ENCODE measurements at places on chromosomes 5 and 9.

- DNase-seq, result no peak
These were observed 34.5 kb downstream of the BRINP1 start for GRCh38 chr9:119334745-119335144.

DNA sequence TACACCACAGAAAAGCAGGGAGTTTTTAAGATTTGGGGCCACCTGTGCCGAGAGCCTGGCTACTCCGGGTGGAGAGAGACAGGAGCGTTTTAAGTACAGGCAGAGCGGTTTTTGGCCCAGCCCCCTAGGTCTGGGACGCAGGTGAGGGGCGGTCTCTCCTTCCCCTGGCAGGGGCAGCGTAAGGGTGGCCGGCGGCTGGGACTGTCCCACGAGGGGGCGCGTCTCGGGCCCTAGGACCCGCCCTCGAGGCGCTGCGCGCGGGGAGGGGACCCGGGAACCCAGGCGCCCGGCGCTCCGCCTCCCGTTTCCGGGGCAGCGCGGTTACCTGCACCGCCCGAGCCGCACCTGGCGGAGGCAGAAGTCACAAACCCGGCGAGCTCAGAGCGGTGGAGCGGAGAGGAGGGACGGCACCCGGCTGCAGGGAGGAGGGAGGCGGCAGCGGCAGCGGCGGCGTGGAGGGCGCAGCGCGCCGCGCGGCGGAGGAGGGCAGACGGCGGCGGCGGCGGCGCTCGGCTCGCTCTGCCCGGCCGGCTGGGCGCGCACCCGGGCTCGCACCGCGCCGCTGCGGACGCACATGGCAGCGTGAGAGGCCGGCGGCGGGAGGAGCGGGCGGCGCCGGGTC lies at the start of gene WWC1:
TSS of gene WWC1 (plus strand) at position 304 of the 622 bp plus-strand sequence. CDS start 508 bp downstream, outside the sequence.
- DNase-seq, result no peak

GRCh38 chr9:81522716-81523551 lies 166.4 kb downstream of the TLE1 start:
- peak; percentile 55 for DNase-seq

DNA sequence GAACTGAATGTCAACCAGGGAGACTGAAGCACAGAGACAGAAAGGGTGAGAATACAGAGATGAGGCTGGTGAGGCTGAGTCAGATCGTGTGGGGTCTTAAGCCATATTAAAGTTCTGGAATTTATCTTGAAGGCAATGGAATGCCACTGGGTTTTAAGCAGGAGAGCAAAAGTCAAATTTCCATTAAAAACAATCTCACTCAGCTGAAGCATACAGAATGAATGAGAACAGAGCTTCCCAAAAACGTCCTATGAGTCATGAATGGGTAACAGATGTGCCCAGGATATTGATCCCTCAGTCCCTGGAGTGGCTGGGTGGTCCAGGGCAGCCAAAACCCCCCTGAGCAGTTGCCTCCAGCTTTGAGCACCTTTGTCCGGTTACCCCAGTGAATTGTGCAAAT lies 44.9 kb downstream of the PFDN1 start:
- DNase-seq, result no peak

GRCh38 chr5:170256571-170256970 lies 23.8 kb downstream of the C5orf58 start:
- no peak for DNase-seq

DNA sequence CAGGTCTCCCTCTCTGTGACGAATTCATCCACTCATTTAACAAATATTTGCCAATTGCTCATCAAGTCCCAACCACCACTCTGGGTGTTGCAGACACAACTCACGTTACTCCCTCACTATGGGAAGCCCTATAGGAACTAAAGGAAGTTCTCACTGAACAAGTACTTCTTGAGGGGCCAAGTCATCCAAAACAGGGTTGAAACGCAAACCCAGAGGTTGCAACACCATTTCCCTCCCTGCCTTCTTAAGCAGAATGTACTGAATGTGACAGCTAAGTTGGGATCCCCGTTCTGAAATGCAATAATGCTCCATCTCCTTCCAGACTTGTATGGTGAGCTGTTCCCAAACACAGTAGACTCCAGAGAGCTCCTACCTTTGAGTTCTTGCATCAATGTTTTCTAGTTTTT lies 34.3 kb downstream of the EPB41L4B start:
- no peak for DNase-seq

DNA sequence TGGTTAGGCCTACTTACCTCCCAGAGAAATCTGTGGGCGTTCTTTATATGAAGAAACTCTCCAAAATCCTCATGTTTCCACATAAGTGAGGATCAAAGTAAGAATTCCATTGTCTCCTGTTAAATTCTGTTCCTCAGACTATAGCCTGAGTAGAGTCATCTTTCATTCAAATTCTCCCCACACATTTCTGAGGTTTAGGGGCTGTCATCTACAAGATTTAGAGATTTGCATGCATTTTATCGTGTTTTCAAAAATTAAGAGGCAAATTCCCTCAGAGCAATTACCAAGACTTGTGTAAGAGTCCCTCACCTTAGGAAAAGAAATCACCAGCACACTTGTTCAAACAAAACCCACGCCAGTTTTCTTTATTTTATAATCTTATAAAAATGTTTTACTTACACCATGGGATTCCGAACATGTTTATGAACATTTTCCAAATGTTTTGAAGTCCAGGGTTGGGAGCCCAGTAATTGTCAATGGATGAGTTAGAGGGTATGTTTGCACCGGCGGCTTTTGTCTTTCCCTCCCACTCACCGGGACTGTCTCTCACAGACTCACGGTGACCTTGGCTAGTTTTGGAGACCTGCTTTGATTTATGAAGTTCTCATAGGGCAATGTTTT lies 367.6 kb downstream of the ENC1 start:
- no peak for DNase-seq

DNA sequence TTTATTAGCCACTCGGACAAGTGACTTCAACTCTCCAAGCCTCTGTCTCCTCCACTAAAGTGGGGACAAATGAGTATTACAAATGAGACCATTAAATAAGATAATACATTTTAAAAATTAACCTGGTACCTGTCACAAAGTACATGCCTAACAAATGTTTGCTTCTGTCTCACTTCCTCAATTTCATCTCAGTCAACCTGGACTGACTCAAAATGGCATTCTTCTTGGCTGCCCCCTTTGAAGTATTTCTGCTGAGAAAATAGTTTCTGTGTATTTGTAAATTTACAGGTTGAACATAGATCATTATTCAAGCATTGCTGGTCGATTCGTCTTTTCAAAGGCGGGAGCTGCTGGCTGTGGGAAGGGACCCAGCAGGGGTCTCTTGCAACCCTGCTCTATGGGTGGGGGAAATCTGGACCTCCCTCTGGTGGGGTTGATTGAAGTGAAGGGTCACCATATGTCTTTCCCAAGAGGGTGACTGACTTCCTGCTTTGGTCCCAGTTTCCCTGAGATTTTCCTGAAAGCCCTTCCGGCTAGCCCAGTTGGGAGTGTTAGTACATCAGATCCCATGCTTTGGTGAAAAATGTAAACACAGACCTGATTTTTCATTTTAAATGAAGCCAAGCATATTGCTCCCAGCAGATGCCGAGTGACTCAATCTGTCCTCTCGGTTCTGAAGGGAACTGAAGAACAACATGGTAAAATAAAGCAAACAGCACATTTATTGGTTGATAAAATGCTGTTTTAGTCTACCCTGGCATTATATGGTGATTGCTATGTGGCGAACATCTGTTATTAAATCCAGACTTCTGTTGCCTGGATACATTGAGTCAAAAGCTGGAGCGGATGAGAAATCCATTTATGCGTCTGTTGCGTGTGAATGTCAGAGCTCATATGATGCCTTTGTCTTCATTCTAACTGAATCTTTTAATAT lies 73.0 kb downstream of the KCNIP1 start:
- no peak for DNase-seq

GRCh38 chr5:118611332-118611945 lies 376.9 kb downstream of the DTWD2 start:
- peak; percentile 33 for DNase-seq

- DNase-seq, result no peak
These were observed 18.8 kb downstream of the SRD5A1 start for GRCh38 chr5:6652025-6652424.

DNA sequence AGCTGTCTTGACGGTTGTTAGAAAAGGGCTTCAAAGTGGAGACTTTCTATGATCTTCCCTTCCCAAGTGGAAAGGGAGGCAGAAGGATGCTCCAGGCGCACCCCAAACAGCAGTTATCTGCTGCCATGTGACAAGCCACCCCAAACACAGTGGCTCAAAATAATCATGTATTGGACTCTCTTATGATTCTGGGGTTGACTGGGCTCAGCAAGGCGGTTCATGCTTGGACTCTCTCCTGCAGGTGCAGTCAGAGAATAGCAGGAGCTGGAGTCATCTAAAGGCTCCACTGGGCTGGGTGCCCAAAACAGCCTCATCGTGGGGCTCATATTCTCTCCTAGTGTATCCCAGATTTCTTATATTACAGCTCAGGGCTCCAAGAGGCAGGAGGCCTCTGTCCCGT lies 177.6 kb upstream of the IER5L start:
- DNase-seq, result no peak

- DNase-seq, result no peak
These were observed 200.0 kb downstream of the MELK start for GRCh38 chr9:36772449-36773403.

DNA sequence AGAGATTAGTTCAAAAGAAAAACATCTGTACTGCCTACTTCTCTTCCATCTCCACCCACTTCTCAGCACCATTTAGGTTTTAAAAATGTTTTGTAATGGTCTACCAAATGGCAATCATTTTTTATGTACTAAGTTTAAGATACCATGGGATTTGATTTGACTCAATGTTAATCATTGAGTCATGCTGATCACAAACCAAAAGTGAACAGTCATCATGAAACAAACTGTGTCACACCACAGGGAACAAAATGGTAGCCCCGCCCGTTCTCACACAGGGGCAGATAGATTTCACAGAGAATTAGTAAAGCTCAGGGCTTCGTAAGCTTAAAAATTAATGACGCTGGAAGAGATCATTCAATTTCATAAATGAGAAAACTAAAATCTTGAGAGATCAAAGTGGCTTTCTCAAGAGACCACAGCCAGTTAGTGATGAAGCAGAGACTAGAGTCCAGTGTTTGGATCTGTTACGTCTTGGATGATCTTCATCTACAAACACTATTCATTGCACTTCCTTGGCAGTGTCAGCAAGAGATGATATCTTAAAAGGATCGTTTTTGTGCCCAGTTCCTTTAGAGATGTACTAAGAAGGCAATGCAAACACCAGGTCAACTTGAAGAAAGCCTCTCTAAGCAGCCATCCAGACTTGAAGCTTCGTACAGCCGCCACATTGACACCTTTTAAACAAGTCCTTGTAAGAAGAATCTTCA lies 33.9 kb upstream of the TRIO start:
- DNase-seq, result peak; percentile 20

DNA sequence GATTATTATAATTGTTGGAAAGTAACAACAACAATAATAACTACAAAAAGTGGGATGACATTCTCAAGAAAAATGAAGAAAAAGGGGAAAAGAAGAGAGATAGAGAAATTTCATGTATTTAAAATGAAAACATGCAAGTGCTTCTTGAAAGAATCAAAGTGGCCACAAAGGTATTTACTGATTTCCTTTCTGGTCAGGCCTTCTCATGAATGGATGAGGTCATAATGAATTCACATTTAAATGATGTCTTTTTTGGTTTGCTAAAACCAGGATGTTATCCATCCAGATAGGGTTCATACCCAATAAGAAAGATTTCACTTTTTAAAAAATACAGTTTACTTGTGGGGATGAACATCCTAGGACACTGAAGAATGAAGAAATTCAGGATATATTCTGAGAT lies 446.4 kb upstream of the PTGER4 start:
- DNase-seq, result no peak

DNA sequence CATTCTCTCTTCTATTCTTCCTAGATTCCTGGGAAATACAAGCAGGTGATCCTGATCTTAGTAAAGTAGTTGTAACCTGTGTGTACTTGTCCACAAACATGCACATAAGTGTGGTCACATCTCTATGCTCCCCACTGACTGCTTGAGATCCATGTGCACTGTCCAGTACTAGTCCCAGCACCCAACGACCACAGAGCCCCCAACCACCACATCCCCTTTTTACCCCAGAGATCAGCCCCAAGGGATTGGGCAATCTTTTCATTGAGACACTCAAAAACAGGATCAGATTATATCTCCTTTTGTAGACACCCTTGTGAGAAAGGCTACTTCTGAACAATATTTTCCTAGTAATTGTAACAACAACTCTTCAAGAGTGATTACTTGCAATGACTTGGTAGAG lies 240.6 kb downstream of the ACTL7B start:
- peak; percentile 42 for DNase-seq

DNA sequence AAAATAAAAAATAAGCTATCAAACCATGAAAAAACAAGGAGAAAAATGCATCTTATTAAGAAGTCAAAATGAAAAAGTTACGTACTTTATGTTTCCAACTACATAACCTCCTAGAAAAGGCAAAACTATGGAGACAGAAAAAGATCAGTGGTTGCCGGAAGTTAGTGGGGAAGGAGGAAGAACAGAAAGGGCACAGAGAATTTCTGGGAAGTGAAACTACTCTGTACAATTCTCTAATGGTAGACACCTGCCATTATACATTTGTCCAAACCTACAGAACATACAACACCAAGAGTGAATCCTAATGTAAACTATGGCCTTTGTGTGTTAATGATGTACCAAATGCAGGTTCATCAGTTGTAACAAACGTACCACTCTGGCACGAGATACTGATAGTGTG lies 25.3 kb downstream of the SMU1 start:
- peak; percentile 45 for DNase-seq

DNA sequence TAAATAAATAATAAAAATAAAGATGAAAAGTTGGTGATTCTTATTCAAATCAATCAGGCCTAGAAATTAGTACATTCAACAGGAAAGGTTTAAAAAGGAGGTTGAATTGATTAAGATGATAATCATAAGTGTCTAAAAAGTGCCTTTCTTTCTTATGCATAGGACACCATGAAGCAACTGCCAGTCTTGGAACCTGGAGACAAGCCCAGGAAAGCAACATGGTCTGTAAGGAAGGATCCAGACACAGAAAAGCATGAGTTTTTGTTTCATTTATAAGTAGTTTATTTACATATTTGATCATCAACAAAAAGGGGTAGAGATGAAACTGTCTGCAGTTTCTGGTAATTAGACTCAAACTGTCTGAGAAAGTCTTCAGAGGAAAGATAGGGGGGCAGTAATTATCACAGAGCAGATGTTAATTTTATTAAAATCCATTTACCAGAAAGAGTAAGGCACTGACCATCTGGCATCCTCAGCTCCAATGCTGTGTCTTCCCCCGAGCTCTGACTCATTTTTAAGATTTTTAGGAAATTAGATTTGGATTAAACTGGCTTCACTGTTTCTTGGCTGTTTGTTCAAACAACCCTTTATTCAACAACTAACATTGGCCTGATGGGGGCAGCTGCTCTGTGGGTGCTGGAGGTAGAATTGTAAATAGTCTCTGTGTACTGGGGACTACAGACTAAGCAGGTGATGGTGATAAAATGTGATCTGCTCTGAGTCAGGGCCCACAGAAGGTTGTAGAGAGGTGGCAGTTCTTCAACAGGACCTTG lies 2.7 kb downstream of the RABEPK start:
- no peak for DNase-seq

- no peak for DNase-seq
These were observed 48.8 kb downstream of the NTNG2 start for GRCh38 chr9:132210472-132211145.

DNA sequence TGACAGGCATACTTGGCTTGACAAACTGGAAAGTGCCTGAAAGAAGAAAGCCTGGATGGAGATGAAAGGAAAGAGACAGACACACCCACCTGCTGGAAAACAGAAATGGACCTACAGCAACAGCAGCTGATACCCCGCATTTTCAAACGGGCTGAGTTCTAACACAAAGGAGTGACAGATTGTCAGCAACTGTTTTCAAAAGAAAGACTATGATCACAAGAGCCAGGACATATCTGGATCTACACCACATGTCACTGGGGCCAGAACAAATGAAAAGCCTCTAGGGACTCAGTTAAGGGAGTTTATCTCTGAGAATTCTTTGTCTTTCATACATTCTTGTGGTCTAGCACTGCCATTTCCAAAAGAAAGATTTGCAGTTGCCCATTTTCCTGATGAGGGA lies 24.1 kb upstream of the FST start:
- DNase-seq, result no peak
